Inflammatory macrophage treated with lipopolysaccharide for 4 hours (primary cell): ENCODE measurements at places on chromosomes 2 and 18.

GRCh38 chr2:239569401-239570090 is 168.7 kb upstream of the HDAC4 start:
- DNase-seq, result no peak

DNA sequence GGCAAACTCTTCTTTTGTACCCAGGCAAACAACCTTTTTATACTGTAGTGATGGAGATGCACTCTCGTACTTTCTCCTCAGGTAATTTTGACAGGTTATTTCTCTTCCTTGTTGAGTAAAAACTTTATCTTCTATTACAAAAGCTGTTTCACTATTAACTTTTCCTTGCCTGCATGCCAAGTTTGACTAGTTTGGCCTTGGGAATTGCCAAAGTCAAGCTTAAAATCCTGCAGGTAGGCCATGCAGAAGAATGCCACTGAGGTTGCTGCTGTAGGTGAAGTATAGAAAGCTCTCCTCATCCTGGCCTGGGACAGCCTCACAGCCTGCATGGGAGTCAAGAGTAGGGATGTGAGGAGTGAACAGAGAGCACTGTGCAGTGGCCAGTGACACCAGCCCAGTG is 1293.5 kb upstream of the CHAC2 start:
- no peak for DNase-seq

- DNase-seq, result no peak
These were observed 290.3 kb upstream of the MMADHC start for GRCh38 chr2:149877913-149878312.

DNA sequence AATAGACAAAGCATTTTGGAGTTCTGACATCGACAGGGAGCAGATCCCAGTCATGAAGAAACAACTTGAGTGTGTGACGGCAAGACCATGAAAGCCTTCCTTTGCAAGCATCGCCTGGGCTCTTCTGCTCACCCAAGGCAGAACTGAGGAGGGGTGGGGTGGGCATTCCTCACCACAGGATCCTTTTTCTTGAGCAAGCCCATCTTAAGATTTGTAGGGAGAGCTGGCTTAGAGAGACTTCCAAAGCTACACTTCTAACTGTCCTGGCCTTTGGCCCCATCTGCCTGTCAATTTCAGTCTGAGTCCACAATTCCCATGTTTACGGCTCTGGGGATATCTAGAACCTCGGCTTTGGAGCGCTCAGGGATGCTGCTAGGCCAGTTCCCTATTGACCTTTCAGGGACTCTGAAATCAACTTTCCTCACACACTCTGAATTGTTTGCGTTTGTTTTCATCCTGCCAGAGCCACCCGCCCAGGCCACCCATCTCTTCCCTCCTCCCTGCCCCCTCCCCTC is 3.7 kb downstream of the KLHL14 start:
- DNase-seq, result no peak

DNA sequence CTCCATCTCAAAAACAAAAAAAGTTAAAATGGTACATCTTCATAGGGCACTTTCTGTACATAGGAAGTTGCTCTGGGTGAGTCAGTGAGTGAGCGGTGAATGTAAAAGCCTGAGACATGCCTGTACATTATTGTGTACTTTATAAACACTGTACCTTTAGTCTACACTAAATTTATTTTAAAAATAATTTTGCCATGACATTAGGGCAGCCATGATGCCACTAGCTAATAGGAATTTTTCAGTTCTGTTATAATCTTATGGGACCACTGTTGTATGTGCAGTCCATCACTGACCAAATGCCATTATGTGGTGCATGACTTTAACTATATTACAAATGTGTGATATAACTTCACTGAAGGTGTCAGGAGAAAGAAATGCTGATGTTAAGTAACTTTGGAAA is 11.0 kb upstream of the TXNDC2 start:
- no peak for DNase-seq
